A549 (cell line): ENCODE measurements at places on chromosomes 5 and 9.

DNA sequence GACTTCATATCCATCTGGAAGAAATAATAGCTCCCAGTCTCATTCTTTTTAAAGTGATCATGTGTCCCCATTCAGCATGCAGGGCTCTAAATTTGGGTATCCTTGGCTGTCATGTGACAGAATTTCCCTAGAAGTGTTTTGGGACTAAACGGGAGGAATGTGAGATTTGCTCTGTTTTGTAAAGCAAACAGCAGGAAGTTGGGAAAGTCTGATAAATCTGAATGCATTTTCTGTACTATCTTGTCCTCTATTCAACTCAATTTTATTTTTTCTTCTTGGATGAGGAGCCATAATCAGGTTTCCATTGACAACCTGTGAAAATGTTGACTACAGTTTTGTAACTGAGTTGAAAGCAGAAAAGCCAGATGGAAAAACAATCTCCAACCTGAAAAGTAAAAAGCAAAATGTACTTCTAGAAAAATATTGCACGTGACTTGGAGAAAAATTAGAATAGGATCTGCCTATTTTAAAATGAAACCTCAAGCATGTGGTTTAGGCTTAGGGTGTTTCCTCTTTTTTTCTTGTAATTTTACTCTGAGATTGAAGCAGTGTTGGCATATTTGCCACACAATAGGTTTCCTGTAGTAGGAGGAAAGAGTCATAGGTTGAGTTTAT lies 76.2 kb upstream of the IL6ST start:
- no peak for DNase-seq

GRCh38 chr9:133696071-133696472 lies 42.1 kb downstream of the SARDH start:
- no peak for DNase-seq

GRCh38 chr5:5364932-5365331 lies 57.5 kb upstream of the ICE1 start:
- no peak for DNase-seq

- no peak for DNase-seq
These were observed 41.5 kb downstream of the TTLL11 start for GRCh38 chr9:122051351-122052321.

- no peak for DNase-seq
These were observed 30.7 kb upstream of the NR5A1 start for GRCh38 chr9:124537926-124538325.

GRCh38 chr5:126809916-126810315 lies 33.0 kb downstream of the LMNB1 start:
- DNase-seq = no peak

- no peak for DNase-seq
These were observed 59.5 kb downstream of the CYSTM1 start for GRCh38 chr5:140234377-140234989.

GRCh38 chr9:119881898-119882297 lies 512.7 kb upstream of the BRINP1 start:
- no peak for DNase-seq

DNA sequence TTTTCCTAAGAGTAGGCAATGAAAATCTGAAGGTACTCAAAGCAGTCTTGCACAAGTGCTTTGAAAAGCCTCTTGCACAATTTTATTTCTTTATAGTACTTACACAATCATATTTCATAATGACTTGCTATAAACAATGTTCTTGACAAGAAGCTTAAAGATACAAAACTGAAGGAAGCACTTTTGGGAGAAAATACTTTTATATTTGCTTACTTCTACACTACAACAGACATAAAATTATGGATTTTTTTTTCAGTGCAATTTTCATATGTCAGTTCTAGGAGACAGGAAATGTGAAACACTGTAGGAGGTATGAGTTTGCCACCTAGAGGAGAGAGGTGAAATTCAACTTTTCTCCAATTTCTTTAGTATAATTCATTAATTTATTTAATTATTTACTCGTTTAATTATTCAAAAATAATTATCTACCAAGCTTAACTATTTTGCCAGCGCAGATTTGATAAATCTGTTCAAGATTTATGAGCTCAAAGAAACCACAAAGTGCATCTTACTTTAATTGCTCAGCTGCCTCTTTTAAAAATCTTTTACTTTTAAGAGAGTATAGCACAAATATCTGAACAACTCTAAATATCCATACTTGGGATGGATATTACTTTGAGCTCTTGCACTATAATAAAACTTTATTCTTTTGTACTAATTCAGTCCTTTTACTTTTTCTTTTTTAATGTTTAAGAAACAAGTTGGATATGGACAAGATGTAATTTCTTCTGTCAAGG lies 29.0 kb upstream of the CDKN2B start:
- DNase-seq = no peak

DNA sequence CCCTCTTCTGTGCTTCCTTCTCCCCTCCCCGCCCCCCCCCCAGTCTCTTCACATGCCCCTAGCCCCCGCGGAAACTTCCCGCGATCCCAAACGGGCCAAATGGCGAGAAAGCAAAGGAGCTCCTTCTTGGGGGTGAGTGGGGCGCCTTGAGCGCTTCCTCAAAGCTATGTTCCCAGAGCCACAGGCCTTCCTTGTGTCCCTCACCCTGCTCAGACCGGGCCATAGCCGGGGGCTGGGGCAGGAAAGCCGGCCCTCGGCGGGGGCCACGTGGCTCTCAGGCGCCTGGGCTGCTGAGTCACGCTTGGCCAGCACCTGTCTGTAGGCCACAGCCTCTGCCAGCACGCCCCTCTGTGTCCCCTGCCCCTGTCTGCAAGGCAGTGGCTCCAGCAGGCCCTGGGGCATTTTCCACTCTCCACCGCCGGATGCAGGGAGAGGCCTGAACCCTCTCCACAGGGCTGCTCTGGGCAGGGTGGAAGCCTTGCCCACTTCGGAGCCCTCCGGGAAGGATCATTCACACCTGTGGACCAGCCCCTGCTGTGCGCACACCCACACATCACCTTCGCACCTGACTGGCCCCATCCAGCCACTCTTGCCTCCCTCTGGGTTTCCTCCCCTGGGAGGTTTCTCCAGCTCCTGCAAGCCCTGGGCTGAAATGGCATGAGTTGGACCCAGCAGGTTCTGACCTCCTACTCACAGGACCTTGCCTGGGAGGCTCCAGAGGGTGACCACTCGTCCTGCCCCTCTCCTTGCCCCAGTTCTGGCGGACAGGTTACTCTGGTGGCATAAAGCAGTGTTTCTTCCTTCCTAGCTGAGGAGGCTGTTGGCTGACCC lies 1.2 kb upstream of the SQSTM1 start:
- no peak for DNase-seq

- no peak for DNase-seq
These were observed 191.1 kb downstream of the AP3B1 start for GRCh38 chr5:78103232-78103918.

DNA sequence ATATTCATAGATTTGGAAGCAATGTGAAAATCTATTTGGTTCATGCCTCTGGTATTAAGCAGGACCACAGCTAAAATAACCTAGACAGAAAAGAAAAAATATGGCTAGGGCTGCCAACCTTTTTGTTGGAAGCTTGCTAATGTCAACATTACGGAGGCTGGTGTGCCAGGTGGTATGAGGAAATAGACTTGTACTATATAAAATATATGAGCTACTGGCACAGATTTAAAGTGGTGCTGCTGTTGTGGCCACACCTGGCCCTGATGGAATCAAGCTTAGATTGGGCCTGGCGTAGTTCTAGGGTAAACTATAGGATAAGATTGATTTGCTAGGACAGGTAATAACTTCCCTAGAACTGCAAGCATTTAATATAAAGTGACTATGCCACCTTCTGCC lies 10.6 kb upstream of the PARP8 start:
- DNase-seq = no peak

- DNase-seq = no peak
These were observed 42.2 kb downstream of the SECISBP2 start for GRCh38 chr9:89360465-89360864.
